ENCODE measurements at places on chromosomes 1 and 21.

DNA sequence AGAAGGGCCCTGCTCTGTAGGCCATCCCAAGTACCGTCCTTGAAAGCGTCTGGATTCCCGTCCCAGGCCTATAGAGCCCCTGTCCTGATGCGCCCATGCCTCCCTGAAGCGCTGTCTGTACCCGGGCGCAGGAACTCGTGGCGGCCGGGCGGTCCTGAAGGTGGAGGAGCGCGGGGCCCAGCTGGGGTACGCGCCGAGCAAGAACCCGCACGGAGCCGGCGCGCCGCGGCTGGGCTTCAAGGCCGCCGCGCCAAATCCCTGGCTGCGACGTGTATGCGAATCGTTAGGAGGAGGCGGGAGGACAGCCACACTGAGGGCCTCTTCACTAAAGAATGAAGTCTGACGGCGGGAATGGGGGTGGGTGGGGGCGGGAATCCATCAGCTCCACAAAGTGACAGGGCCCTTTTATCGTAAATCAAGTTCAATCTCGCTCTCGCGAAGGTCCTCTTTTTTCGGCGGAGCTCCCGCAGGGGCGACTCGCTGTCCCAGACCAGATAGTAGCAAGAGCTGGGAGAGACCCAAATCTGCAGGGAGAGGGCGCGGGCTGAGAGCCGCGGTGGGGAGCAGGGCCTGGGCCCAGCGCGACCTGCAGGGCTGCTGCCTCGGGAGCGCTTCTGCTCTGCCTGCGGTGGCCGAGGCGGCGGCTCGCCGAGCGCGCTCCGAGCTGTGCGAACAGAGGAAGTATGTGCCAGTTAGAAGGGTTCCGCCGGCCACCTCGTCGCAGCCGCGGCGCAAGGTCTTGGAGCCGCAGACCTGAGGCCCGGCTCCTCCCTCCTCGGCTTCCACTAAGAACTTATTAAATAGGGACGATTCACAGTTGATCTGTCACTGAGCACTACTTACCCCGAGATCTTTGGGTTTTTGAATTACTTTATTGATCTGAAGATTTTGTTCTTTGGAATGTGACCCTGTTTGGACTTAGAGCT, 10.4 kb downstream of the BARHL2 start:
- no peak for DNase-seq

DNA sequence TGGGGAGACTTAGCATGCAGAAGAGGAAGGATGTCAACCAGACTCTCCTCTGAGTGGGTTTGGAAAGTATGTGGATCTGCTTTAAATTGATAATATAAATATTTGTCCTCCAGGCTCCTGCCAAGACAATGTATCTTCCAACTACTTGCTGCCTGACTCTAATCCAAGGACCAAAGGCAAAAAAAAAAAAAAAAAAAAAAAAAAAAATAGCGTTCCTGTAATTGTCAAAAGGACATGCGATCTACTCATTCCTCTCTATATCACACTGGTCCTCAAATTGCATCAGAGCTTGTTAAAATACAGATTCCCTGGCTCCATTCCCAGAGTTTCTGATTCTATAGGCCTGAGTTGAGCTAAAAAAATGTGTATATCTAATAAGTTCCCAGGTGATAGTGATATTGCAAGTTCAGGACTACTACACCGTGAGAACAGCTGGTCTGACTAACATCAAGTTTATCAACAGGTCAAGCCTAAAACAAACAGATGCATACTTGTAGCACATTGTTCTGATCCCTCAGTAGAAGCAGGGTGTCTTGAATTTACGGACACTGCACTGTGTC, 141.3 kb downstream of the TNR start:
- no peak for DNase-seq

GRCh38 chr1:25958465-25958864, 39.4 kb downstream of the PAFAH2 start:
- no peak for DNase-seq

GRCh38 chr1:159197561-159198557, 6.8 kb upstream of the ACKR1 start:
- DNase-seq, result peak; percentile 67

- DNase-seq, result no peak
Measured at GRCh38 chr1:182684116-182684828, at the start of gene RGS8. TSS of gene RGS8 (minus strand) at chr1:182684587. CDS start at chr1:182669649, 14,938 bp downstream.

- DNase-seq, result no peak
Measured at GRCh38 chr1:21766210-21766609, 16.7 kb downstream of the USP48 start.

DNA sequence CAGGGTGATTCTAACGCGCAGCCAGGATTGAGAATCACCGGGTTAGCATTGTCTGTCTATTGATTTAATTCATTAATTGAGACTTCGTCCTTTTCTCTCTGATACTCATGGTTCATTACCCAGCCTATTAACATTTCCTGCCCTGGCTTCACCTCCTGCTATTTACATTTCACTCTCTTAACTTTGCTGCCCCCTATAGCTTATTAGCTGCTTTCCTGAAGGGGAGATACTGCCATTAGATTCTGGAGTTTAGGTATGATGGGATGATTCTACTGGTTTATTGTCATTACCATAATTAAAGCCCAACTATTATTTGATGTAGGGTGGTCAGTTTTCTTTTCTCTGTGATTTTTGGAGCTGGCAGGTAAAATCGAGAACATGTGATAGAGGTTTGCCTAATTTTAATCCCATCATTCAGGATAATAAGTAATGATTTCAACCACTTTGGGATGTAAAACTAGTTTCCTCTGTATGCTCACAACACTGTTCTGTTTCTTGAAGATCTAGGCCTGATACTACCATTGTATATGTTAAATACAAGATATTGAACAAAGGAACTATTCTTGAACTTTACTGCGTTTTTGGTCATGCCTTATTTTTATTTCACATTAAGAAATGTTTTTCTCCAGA, 6.4 kb downstream of the PPP2R5A start:
- no peak for DNase-seq

DNA sequence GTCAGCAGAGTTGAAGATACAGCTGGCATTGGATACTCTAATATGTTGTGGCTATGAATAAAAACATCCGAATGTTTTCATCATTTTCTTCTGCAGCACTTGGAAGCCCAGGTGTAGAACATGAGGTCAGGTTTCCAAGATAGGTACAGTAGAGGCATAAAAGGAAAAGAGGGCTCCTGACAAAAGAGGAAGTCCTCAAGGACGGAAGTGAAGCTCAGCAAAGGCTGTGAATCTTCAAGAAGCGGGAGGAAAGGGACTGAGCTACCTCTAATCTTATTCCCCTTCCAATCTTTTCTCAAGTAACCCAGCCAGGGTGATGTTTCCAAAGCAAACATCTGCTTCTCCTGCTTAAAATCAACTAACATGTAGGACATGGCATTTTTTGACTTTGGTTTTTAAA, 4.4 kb upstream of the PIK3C2B start:
- DNase-seq, result no peak

DNA sequence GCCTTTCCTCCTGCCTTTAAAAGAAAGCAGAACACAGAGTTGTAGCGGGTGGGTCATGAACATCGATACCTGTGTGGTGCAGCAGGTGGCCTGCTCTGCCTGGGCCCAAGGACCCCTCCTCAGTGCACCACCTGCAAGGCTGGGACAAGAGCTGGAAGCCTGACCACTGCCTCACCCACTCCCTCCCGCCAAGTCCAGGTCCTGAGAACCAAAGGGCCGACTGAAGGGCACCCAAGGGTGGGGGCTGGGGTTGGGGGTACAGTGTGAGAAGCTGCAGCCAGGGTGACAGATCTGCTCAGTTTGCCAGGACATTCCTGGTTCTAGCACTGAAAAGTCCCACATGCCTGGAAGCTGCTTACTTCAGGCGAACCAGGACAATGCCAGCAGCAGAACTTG, 36.1 kb downstream of the NTPCR start:
- no peak for DNase-seq

DNA sequence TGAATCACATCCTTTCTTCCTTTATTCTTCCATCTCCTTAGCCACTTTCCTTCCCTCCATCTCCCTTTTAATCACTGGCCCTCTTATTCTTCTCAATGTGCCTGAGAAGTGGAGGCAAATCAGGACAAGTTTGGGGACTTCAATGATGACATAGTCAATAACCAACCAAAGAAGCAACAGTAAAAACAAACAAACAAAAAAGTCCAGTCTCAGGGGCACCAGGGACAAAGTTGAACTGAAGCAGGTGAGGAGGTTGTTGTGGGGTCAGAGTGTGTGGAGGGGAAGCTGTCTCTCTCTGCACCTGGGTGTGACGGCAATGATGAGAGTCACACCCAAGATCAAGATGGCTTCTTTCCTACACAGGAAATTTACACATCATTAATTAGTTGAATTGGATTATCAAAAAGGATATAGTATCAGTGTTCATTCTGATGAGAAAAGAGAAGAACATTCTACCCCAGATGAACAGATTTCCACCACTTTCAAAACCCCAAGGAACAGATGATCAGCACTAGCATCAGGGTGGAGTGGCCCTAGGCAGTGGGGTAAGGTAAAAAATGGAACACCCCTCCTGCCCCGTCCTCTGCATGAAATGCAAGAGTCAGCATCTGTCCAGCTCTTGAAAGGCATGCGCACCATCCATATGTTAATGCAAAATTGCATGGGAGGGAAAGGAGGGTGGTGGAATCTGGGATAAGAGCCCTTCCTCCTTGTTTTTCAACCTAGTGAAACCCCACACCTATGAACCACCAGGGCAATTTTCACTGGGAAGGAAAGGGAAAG, 32.6 kb downstream of the HSD3B2 start:
- DNase-seq, result no peak

DNA sequence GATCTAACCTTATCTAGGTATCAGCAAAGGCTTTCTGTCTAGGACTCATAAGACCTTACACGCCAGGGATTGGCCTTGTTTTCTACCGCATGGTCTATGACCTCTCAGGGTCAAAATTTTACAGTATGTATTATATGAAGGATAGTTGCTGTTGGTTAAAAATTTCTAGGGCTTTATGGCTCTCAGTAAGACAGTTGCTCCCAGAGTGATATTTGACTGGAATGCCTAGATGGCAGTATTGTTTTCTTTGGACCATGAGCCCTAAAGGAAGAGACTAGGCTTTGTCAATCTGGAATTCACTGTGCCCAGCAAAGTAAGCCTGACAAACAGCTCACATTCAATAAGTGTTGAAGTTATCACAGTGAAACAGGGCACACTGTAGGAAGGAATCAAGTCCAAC, 37.6 kb downstream of the C1orf87 start:
- DNase-seq, result no peak

DNA sequence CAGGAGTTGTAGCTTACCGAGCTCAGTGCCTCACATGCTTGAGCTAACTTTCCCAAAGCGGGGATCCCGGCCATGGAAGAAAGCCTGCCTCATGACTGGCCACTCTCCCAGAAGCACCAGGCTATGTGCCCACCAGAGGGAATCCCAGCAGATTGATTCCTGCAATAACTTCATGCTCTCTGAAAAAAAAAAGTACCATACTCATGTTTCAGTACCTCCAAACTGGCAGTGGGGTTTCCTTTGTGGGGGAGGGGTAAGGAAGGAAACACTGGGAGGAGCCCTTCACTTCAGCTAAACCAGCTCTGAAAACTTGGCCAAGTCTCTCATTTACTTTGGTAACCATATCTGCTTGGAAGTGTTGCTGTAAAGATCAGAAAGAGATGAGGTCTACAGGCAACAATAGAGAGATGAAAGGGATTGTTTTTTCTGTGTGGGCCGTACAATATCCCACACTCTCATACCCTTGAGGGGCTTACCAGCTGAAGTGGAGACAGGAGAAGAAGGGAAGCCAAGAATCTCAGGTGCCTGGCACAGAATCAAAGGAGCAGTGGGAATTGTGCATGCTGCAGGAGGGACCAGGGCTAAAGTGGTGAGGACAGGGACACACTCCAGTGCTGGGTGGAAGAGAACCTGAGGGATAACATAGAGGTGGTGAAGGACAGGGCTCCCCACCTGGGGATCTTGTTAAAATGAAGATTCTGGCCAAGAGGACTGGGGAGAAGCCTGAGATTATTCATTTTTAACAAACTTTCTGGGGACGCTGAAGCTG, 42.4 kb upstream of the TACSTD2 start:
- peak; percentile 17 for DNase-seq

- DNase-seq, result no peak
Measured at GRCh38 chr1:246680696-246681130, 43.5 kb upstream of the SCCPDH start.

DNA sequence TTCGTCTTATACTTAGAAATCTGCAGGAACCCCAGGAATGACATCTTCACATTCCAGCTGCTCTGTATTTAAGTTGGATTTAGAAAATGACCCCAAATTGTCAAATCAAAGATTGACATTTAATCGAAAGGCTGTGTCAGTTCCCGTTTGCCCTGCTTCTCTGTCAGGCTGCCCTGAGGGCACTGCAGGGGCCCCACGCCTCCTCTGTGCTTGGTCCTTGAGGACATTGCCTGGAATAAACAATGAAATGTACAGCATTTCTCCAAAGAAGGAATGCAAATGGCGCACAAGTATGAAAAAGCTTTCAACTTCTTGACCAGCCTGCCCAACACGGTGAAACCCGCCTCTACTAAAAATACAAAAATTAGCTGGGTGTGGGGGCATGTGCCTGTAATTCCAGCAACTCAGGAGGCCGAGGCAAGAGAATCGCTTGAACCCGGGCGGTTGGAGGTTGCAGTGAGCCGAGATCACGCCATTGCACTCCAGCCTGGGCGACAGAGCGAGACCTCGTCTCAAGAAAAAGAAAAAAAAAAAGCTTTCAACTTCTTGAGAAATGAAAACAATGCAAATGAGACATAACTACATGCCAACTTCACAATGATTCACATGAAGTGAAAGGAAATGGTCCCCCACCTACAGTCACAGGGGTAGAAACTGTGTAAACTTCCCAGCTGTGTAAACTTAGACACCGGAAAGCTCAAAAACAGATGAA, 3.0 kb downstream of the TMPRSS3 start:
- no peak for DNase-seq

DNA sequence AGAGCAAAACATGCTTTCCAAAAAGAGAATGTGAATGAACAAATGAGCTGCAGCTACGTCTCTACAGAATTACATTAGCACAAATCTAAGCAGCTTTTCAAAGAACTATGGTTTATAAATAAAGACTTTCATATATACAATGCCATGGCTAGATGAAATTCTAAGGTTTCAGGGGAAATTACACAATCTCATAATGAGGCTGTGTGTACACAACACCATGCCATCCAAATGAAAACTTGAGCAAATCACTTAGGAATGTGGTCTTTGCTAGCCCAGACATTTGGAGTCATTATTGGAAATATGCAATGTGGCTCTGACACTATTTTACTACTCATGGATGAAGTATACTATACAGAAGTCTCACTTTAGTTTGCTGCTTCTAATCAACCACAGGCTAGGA, 37.5 kb downstream of the SPAG17 start:
- DNase-seq, result no peak

GRCh38 chr1:96538111-96538641, 183.4 kb upstream of the PTBP2 start:
- DNase-seq, result peak; percentile 49

- no peak for DNase-seq
Measured at GRCh38 chr1:85656948-85657347, 51.3 kb downstream of the ZNHIT6 start.

GRCh38 chr1:202291961-202292712, 49.6 kb downstream of the UBE2T start:
- no peak for DNase-seq

DNA sequence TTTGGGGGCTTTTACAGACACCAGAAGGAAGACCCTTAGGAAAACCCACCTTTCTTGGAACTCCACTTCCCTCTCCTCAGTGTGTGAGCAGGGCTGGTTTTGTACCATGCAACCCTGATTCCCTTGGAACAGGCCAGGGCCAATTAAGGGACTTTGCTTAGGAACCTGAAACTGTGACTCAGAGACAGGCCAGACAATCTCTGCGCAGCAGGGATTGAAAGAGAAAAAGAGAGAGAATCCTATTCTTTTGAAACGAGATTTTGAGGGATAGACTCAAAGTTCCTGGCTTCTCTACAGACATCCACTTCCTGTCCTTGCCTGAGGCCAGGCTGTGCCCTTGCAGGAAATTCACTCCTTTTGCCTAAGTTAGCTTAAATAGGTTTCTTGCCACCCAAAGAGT, 23.1 kb upstream of the C1orf198 start:
- DNase-seq, result no peak

Data from putamen (tissue), 1 donor.